Activated T-cell treated with anti-CD3 and anti-CD28 coated beads for 1 hour (primary cell): ENCODE measurements at places on chromosomes 11 and 22.

- DNase-seq = no peak
Observed at GRCh38 chr11:65430406-65431217, 8.0 kb downstream of the NEAT1 start.

- no peak for DNase-seq
Observed at GRCh38 chr11:44229624-44230023, 80.3 kb downstream of the ALX4 start.

DNA sequence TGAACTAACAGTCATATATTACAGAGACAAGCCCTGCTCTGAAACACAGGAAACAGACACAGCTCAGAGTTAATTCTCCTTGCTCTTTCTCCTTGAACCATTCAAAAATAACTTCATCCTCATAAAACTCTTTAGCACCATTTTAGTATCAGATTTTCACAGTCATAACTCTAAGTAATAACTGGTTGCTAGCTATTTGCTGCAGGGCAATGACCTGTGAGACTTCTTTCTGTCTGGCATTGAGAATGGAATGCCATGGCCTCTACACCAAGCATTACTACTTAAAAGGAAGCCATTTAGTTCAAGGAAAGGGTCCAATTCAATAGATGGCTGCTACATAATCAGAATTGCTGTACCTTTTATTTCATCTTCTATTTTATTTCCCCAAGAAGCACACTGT lies 186.6 kb upstream of the CCDC90B start:
- no peak for DNase-seq

DNA sequence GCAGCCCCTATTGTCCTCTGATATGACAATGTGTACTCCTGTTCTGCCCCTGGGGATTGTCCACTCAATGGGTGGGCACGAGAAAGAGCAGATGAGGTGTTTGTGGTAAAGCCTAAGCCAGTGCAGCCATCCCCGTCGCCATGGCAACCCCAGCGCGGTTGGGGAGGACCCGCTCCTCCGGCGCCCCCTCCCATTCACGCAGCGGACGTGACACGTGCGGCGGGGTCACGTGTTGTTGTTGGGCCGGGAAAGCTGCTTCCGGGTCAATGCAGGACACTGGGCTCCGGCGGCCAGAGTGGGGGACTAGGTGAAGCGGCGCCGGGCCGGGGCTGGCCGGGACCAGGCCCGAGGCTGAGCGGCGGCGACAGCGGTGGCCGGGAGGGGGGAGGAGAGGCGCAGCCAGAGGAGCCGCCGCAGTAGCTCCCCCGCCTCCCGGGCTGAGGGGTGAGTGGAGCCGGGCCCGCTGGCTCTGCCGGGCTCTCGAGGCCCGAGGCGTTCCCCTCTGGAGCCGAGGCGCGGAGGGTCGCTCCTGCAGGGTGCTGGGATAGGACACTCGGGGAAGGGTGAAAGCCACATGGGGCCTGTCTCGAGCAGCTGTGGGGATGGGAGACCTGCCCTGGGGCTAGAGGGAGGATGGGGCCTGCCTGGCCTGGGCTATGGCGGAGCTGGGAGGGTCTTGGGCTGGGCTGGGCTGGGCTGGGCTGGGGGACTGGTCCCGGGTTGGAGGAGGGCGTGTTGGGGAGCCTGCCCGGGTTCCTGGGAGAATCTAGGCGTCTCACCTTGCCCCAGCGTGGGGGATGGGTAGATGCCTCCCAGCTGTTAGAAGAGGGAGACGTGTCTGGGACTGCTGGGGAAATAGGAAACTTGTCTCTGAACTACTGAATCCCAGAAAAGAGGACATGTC lies at the start of gene TBCEL:
Gene TBCEL, plus strand, starts transcription at position 255 of the 904 bp plus-strand sequence. CDS start 21,589 bp downstream, outside the sequence.
- peak; percentile 73 for DNase-seq

DNA sequence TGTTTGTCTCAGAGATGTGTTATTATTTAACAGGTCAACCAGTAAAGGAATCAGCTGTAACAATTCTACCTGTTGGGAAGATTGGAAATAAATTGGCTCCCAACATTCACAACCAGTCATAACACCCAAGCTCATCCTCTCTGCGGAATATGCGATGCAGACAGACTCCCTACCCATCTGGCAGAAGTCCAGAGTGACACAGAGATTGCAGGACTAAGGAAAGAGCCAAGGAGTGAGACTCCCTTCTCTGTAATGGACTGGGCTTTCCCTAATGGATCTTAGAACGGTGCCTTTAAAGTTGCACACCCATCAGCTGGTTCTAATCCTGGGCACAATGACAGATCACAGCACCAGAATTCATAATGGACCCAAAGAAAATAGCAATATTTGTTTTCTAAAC lies 27.8 kb upstream of the UBASH3B start:
- DNase-seq = no peak

GRCh38 chr11:59141673-59142460 lies 789 bp upstream of the FAM111A start:
- DNase-seq = no peak

GRCh38 chr22:50010676-50011446 lies 1.7 kb downstream of the IL17REL start:
- peak; percentile 42 for DNase-seq

DNA sequence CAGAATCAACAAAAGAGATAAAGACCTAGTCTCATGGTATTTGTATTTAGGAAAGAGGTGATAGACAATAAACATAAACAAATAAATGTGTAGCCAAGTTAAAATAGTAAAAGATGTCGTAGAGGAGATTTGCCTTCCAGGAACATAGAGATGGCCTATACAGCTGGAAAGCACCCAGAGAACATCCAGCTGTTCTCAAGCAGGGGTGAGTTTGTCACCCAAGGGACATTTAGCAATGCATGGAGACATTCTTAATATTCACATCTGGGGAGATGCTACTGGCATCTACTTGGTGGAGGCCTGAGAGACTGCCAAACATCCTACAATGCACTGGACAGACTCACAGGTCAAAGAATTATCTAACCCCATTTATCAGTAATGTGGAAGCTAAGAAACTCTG lies 88.3 kb downstream of the C11orf87 start:
- no peak for DNase-seq

- no peak for DNase-seq
Observed at GRCh38 chr11:132343445-132344175, 973.2 kb downstream of the NTM start.

GRCh38 chr22:29769723-29770321 lies 2.7 kb downstream of the UQCR10 start:
- no peak for DNase-seq

DNA sequence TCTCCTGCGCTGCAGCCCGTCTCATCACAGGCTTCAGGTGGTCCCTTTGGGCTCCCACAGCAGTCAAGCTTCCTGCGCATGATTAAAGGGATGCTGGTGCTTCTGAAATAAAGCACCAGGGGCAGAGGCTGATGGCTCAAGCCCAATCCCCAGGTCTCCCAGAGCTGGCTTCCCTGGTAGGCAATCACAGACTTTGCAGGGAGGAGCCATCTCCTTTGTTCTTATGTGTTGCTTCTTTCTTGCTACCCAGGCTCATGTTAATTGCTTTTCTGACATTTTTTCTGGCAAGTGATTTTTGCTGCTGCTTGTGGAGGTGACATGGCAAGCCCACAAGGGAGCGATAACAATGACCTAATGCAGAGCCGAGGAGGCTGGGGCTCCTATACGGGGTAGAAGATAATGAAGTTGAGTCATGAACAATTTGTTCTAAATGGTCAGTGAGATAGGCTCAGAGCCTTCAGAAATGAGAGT lies 25.2 kb upstream of the PLET1 start:
- DNase-seq = no peak

DNA sequence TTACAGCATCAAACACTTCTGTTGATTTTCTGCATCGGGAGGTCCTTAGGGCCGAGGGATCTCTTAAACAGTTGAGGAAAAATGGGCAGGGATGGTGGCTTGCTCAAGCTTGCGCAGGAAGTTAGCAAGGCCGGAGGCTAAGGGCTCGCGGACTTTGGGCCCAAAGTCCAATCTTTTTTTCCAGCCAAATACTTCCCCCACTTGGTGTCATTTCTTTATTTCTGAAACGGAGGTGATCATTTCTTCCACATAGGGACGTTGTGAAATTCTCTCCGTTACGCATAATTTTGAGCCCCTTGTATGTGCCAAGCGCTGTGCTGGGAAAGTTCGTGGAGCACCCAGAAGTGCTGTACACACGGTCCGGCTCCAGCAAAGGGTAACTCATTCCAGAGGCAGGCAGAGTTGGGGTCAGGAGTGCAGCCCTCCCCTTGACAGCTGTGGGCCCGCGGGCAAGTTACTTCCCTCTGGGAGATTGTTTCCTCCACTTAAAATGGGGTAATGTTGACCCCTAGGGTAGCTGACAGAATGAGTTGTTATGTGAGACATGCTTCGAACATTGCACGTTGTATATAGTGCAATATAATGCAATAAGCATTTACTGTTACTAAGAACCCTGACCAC lies 809 bp downstream of the MIEF1 start:
- DNase-seq = no peak

GRCh38 chr11:46159680-46160079 lies 38.4 kb upstream of the PHF21A start:
- no peak for DNase-seq

GRCh38 chr11:14308897-14309387 lies 50.0 kb downstream of the RRAS2 start:
- no peak for DNase-seq

GRCh38 chr11:81888391-81888790 lies 845.3 kb downstream of the FAM181B start:
- no peak for DNase-seq

DNA sequence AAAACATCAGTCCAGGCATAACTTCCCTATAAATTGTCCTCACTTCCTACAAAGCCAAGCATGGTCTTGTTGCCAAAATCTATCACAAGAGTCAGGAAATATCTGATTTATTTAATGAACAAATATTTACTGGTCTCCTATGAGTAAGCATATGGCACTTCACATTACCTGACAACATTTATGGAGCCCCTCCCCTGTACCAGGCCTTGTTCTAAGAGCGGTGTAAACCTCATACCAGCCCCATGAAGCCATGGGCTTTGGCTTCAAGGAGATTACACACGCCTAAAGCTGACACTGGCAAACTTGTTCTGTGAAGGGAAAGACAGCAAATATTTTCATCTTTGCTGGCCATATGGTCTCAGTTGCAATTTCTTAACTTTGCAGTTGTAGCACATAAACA lies 43.0 kb upstream of the EIF3D start:
- no peak for DNase-seq

GRCh38 chr11:91373497-91373896 lies 851.1 kb upstream of the FAT3 start:
- no peak for DNase-seq

DNA sequence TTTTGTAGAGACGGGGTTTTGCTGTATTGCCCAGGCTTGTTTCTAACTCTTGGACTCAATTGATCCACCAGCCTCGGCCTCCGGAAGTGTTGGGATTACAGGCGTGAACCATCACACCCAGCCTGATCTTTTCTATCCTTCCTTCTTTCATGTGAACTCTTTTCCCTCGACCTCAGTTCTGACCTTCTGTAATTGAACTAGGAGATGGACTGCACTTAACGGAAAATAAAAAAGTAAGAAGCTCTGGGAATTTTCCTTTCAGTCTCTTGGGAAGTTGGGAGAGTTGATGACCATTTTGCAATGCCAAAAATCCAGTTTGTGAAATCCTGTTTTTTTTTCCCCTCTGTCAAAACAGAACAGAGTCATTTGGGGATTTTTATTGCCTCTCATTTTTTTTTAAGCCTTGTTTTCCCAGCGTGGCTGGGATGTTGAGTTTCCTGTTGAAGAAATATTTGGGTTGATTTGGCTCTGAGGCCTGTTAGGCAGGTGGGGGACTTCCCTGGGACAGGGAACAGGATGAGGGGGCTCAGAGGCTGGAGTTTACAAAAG lies 26.9 kb upstream of the CYB5R3 start:
- no peak for DNase-seq

DNA sequence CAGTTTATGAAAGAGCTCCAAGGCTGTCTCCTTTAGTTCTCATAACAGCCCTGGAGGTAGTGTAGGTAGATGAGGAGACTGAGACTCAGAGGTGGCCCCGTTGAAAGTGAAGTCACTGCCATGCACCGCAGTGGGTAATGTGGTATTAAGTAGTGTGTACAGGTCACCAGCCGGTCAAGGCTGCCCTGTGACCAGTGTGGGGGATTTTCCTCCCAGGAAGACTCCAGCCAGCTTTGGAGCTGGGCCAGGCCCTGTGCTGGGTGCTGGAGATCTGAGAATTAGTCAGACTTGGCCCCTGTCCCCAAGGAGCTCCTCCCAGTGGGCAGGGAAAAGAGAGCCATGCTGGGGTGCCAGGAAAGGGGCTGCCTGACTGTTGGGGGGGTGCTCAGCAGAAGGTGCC lies 5.3 kb downstream of the OMP start:
- no peak for DNase-seq

- no peak for DNase-seq
Observed at GRCh38 chr22:38068641-38069371, 11.6 kb downstream of the PICK1 start.

GRCh38 chr11:9438611-9439010 lies 22.2 kb upstream of the ZNF143 start:
- DNase-seq = no peak

- no peak for DNase-seq
Observed at GRCh38 chr22:22759371-22759770, 115.0 kb downstream of the GGTLC2 start.

DNA sequence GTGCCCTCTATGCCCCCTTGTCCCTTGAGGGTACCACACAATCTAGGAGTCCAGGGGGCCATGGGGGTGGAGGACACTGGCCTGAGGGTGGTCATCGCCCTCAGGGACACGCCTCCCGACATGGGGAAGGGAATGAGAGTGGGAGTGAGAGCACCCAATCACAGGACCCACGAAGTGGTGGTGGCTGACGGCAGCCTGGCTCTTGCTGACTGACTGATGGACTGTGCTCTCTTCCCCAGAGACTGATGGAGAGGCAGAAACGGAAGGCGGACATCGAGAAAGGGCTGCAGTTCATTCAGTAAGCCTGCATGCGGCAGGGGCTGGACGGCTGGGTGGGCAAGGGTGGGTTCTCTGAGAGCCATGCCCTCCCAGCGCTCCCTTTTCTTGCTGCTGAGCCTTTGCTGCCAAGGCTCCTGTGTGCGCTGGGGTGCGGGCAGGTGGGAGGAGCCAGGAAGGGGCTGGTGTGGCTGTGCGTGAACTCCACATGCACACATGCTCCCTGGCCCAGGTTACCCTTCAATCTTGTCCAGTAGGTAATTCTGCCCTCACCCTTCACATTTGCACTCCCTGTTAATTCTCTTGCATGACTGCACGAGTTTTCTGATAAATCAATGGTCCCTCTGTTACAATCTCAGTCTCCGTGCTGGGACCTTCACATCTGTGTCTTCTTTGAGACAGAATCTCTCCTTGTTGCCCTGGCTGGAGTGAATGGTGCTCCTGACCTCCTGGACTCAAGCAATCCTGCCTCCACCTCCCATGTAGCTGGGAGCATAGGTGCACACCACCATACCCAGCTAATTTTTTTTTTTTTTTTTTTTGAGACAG lies 19.3 kb downstream of the ZC3H7B start:
- DNase-seq = no peak
